ENCODE measurements at places on chromosomes 4 and X. TPM values are rescaled to one million over a fixed set of nuclear protein-coding genes. Genes with fewer than 3 reads are reported as not detected.

DNA sequence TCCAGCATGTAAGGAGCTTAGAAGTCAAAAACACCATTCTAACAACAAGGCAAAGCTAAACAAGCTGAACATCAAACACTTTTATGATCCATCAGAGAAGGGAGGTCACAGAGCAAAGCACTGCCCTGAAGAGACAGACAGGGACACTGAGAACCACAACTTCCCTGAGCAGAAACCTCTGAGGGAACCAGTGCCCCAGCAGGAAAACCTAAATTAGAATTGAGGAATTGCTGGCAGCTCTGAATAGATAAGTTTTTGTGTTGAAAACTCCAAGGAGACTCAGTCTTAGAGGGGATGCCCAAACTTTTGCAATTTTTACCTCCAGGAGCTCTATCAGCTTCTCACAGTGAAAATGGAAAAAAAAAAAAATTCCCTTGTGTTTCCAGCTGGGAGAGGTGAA is 83.0 kb upstream of the MAPK10 start:
- no peak overlapping the region for H3K27ac ChIP-seq
- no peak overlapping the region for H3K4me3 ChIP-seq
- no peaks in the 10 kb centered on the region for H3K36me3 ChIP-seq
- H3K4me1 ChIP-seq, result no peaks in the 10 kb centered on the region

DNA sequence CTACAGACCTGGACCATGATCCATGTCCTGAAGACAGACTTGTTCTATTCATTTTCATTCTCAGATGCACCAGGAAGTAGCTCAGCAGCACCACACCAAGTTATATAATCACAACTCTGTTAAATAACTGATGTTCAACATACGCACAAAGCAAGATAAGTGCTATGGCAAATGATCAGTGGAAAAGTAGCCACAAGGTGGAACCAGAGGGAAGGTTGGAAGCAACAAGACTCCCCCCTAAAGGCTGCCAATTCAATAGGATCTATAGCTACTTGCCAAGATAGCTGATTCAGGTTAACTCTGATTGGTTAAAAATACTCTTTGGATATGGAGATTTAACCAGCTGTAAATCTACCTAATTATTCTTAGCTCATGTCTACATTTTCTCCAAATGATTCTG is 23.7 kb upstream of the FAM47B start:
- H3K36me3 ChIP-seq, result no peaks in the 10 kb centered on the region
- H3K4me3 ChIP-seq, result no peak overlapping the region
- no peak overlapping the region for H3K27ac ChIP-seq
- H3K4me1 ChIP-seq, result no peaks in the 10 kb centered on the region
- no peaks in the 10 kb centered on the region for H3K27me3 ChIP-seq

- H3K4me1 ChIP-seq, result no peaks in the 10 kb centered on the region
- H3K27ac ChIP-seq, result no peak overlapping the region
- H3K36me3 ChIP-seq, result peaks cover 10% of the 10 kb centered on the region
- H3K27me3 ChIP-seq, result no peaks in the 10 kb centered on the region
- no peak overlapping the region for H3K4me3 ChIP-seq
Observed at GRCh38 chr4:94577136-94577535, 125.4 kb downstream of the PDLIM5 start.

DNA sequence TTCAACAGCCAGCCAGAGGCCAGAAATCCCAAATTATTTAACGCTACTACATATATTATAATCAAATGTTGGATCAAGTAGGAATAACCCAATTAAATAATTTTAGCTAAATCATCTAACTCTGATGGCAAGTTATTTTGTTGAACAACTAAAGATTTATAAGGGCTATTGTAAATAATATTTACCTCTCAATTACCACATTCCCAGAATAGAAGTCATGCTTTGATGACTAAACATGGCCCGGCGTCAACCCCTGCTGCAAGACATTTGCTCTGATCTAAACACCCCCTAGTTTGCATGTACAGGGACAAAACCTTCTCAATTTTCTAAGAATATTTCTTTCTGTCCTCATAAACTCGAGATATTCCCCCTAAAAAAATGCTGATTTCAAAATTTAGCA is 14.2 kb downstream of the VEGFC start:
- H3K27ac ChIP-seq, result no peak overlapping the region
- no peaks in the 10 kb centered on the region for H3K4me1 ChIP-seq
- no peak for DNase-seq
- H3K27me3 ChIP-seq, result peaks cover 2% of the 10 kb centered on the region

GRCh38 chrX:17737986-17738713 is 857 bp downstream of the SCML1 start:
- H3K4me1 ChIP-seq, result peaks cover 32% of the 10 kb centered on the region
- peak overlapping the region; percentile 95 for H3K27ac ChIP-seq
- no peaks in the 10 kb centered on the region for H3K36me3 ChIP-seq
- peak; percentile 69 for DNase-seq
- H3K4me3 ChIP-seq, result peak overlapping the region; percentile 81
- peaks cover 5% of the 10 kb centered on the region for H3K27me3 ChIP-seq

DNA sequence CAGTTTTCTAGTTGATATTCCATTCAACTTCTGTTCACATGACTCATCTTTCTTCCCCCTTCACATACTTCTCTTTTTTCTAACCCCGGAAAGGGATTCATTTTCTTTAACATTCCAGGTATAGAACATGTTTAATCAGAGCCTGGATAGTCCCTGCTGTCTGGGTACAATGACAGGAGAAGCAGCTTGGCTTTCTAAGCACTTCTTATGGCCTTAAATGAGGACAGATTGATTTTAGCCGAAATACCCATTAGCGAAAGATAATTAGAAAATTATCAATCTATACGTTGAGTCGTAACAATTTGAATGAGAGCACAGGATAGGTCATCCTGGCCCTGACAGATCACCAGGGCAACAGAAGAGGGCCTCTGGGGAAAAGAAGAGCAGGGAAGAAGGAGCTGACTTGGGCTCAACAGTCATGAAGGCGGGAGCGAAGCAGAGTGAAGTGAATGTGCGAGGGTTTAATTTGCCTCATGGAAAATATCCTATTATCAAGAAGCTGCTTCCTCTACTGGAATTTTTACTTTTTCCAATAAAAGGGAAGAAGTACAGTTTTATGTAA is 62.2 kb downstream of the PPP1R2C start:
- no peaks in the 10 kb centered on the region for H3K36me3 ChIP-seq
- no peak for DNase-seq
- H3K27ac ChIP-seq, result no peak overlapping the region
- H3K4me1 ChIP-seq, result peaks cover 4% of the 10 kb centered on the region

DNA sequence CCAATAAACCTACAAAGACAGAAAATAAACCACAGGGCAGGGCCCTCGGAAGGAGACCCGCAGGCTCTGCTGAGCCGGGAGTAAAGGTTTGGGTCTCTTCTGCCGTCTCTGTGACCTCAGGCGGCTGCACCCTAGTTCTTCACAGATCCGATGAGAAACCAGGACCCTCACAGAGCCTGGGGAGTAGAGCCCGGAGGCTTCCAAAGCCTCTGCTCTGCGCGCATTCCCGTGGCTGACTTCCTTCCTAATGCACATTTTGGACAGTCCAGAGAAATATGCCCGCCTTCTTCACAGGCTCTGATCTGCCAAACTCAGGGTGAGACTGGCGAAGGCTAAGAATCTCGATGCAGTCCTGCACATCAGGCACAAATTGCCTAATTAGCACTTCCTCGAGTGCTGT is 245.5 kb downstream of the EVC2 start:
- no peaks in the 10 kb centered on the region for H3K4me1 ChIP-seq
- no peaks in the 10 kb centered on the region for H3K27me3 ChIP-seq
- H3K4me3 ChIP-seq, result no peak overlapping the region
- DNase-seq, result no peak
- no peak overlapping the region for H3K27ac ChIP-seq
- H3K36me3 ChIP-seq, result no peaks in the 10 kb centered on the region

GRCh38 chrX:122703762-122704161 is 480.3 kb upstream of the GRIA3 start:
- H3K27ac ChIP-seq, result no peak overlapping the region
- no peaks in the 10 kb centered on the region for H3K4me1 ChIP-seq
- H3K4me3 ChIP-seq, result no peak overlapping the region
- H3K27me3 ChIP-seq, result no peaks in the 10 kb centered on the region

The UCP1 gene
- not detected for total RNA-seq

The TASL gene
- 2.2 TPM for total RNA-seq

Measured in activated CD4-positive, alpha-beta T cell treated with anti-CD3 and anti-CD28 coated beads for 36 hours (primary cell).